Fibroblast of skin of back (primary cell): ENCODE measurements at places on chromosomes 1 and 21.

- no peak for DNase-seq
Observed at GRCh38 chr21:45032332-45032731, 42.0 kb upstream of the ADARB1 start.

- DNase-seq = peak; percentile 45
Observed at GRCh38 chr1:147541672-147542568, 619 bp downstream of the BCL9 start.

- DNase-seq = peak; percentile 75
Observed at GRCh38 chr1:214472364-214472763, 79.0 kb downstream of the PTPN14 start.

DNA sequence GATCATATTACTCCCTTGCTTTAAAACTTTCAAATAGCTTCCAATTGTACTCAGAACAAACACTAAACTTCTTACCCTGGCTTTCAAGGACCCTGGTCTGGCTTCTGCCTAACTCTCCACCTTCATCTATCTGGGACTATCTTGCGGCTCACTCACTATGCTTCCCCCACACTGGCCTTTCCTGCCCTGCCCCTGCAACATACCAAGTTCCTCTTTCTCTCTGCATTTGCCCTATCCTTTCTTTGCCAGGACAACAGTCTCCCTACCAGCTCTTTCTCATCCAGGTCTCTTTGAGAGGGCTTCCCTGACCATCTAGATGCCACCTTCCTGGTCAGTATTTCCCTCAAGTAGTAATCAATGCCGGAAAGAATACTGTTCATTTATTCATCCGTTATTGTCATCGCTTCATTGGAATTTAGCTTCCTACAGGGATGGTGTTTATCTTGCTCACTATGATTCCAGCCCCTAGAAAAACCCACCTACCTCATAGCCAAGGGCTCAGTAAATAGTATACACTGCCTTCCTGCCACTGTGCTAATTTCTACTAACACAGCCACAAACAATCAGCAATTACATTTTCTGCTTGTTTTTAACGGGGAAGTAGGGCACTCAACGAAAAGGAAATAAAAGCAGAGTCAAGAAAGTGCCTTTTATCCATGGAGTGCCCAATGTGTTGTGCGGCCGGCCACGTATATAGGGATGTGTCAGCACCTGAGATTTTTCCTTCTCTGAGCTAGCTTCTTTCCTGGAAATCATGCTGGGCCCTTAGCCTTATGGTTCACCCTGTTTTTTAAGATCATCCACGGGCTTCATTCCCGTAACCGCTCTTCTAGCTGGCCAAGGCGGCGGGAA lies 521 bp upstream of the CDC7 start:
- DNase-seq = no peak

DNA sequence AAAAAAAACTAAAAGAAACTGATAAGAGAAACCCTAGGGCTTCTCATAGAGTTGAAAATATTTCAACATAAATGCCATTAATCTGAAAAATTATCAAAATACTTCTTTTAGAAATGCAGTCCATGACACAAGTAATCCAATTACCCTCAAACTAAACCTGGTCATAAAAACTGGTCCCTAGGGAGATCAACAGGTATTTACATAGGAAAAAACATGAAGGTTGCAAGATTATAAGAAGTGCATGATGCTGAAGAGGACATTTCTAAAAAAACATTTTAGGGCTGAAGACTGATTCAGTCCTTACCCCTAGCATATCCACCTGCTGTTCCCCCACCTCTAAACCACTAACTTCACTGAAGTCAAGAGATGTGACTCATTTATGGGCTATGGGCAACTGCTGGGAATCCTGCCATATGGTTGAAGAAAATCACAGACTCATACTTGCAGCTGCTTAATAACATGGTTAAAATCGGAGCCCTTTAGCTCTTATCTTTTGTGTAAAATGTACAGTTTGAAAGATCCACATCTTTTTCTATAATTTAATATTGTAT lies 131.0 kb upstream of the RUNX1 start:
- peak; percentile 81 for DNase-seq

DNA sequence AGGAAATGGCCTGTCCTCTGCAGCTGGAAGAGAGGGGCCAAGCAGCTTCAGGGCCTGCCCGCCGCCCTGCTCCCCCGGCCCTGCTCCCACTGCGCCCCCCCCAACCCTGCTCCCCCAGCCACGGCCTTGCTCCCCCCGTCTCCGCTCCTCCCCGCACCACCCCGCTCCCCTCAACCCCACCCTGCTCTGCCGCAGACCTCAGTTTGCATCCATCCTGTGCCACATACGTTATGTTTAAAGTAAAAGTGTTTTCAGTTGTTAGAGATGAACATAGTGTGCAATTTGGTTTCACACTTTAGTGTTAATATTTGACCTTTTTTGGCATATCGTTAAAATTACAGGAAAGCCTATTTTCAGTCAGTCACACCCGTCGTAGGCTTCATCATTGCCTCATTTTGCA lies 34.1 kb upstream of the DIP2A start:
- no peak for DNase-seq

DNA sequence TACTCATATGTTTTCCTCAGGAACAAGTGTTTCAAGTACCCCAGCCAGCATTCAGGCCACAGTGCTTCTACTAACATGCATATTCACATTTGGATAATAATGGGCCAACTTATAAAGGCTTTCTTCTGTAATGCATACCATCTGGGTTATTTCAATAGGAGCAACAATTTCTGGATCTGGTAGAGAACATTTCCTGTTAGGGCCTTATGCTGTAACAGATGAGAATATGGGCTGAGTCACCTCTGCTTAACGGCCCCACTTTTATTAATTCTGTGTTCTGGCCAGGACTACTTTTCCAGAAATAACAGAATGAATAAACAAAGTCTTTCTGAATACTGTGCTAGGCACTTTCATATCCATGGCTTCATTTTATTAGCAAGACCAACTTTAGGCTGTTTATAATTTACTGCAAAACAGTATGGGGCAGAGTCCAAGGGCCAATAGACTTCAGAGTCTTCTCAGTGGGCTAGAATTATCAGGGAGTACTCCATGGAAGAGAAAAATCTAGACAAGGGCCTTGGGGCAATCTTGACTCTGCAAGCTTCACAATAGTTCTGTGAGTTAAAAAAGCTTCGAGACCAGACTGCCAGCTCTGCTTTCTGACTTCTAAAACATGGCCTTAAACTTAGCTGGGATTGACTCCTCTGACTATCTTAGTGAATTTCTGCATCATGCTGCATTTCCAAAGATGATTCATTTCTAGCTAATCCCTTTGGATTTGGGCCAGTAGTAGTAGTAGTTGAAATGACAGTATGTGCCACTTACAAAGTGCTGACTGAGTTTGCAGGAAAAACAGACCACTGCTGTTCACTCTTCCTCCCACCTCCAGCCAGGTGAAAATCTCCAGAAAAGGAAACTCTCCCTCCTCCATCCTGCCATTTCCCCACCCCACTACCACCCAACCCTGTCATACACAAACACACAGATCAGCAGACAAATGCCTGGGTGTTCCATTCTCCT lies 8.2 kb upstream of the SSX2IP start:
- peak; percentile 94 for DNase-seq
